ENCODE measurements at places on chromosomes 5 and 9.

- no peak for DNase-seq
Observed at GRCh38 chr5:107778647-107779046, 107.9 kb upstream of the EFNA5 start.

DNA sequence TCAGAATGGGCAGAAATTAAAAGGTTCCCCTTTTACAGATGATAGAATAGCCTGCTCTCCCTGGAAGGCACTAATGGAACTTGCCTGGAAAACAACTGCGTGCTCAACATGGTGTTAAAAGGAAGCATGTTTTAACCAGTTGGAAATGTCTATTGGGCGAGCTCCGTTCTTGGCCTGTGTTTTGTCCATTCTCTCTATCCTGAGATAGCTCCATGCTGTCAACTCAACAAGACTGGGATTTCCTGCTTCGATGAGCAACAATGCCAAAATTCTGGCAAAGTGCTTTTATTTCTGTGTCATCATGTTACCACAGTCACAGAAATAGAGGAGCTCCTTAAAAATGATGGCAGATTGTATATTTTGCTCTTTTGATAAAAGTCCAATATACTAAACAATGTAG lies 198.3 kb downstream of the PLK2 start:
- DNase-seq = no peak

GRCh38 chr9:124272979-124273378 lies 15.2 kb downstream of the NEK6 start:
- DNase-seq = no peak

GRCh38 chr9:135552698-135553171 lies 6.8 kb downstream of the OBP2A start:
- DNase-seq = no peak

GRCh38 chr9:102778746-102779145 lies 216.4 kb upstream of the CYLC2 start:
- no peak for DNase-seq

GRCh38 chr5:142878111-142878510 lies 107.9 kb downstream of the ARHGAP26 start:
- no peak for DNase-seq

- DNase-seq = no peak
Observed at GRCh38 chr5:67334373-67334772, 137.8 kb upstream of the CD180 start.

GRCh38 chr5:137561608-137562007 lies 62.5 kb upstream of the SPOCK1 start:
- no peak for DNase-seq

DNA sequence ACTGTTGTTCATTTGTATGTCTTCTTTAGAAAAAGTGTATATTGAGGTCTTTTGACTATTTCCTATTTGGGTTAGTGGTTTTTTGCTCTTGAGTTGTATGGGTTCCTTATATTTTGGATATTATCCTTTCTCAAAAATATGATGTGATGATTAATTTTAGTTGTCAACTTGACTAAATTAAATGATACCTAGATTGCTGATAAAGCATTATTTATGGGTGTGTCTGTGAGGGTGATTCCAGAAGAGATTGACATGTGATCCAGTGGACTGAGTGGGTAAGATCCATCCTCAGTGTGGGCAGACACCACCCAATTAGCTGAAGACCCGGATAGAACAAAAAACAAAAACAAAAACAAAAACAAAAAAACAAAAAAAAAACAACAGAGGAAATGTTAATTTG lies 115.1 kb upstream of the KIF2A start:
- DNase-seq = no peak

GRCh38 chr9:115359017-115359780 lies 241.2 kb upstream of the TNC start:
- DNase-seq = no peak

DNA sequence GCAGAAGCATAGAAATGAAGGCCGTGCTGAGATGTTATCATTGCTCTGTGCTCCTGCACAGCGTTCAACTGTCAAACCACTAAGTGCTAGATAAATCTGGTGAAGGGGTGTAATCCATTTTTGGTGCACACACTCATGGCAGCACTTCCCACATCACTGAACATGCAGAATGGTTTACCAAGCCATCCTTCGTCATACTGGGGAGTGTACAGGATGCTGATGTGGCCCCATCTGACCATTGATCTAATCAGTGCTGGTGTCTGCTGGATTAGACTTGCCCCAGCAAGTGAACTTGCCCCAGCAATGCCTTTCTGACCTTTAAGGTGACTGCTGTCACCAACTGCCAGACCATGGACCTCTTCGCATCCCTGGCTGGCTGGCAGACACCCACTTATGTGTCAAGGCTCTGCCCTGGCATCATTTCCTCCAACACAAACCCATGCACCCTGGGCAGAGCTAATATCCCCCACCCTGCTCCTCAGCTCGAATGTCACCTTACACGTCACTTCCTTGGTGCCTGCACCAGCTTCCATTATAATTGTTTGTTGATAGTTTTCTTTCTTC lies 4.2 kb upstream of the SEMA4D start:
- DNase-seq = no peak

GRCh38 chr9:37852222-37852621 lies 51.6 kb downstream of the DCAF10 start:
- DNase-seq = no peak

GRCh38 chr5:52255308-52255707 lies 532.4 kb upstream of the ITGA1 start:
- DNase-seq = no peak

DNA sequence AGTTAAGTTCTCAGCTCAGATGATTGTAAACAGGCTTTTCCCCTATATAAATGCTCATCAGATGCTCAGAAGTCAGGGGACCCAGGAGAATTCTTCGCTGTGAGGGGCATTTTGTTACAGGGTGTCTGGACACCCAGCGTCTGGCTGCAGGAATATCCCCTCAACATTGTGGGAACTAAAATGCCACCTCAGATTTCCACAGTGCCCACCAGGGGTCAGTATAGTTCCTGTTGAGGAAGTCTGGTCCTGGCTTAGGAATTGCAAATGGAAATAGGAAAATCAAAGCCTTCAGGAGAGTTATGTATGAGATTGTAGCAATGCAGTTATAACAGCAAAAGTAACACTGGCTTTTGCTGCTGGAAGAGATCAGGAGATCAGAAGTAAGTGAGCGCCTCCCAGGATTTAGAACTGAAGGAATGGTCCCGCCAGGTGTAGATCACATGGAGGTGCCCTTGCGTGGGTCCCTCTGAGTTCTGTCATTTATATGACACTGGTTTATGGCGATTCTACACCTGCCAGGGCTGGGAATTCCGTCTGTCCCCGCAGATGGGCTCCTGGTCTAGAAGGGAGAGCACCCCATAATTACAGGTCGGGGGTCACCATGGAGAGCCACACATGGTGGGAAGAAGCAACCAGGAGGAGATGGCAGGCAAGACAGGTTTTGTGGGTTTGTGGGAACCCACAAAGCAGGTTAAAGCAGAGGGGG lies 47.1 kb upstream of the CTSL start:
- DNase-seq = no peak

GRCh38 chr5:82277613-82277986 lies 554 bp downstream of the RPS23 start:
- no peak for DNase-seq

DNA sequence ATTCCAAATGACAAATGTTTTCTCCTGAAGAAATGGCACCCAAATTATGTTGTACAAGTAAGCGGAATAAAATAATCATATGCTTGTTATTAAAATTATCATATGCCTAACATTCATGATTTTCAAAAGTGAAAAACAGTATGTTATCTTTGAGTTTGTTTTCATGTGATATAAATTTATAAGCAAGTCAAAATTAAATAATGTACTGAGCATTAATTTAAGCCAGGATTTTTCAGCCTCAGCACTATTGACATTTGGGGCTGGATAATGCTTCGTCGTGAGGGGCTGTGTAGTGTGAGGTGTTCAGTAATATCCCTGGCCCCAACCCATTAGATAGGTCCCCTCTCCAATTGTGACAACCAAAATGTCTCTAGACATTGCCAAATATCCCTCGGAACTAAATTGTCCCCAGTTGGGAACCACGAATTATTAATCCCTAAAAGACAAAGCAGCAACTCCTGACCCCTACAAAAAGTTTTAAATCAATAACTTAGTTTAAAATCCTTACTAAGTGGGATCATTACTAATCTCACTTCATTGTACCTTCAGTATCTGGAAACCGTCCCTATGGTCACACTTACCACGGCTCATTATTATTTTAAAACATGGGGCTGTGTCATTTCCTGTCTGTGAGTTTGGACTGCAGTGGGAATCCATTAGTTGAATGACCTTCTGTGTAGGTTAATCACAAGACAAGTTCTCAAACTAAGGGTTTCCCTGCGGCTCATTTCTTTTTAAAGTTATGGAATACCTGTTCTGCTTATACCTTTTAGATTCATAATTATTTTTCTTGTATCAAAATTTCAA lies 1.3 kb upstream of the NNT start:
- no peak for DNase-seq

DNA sequence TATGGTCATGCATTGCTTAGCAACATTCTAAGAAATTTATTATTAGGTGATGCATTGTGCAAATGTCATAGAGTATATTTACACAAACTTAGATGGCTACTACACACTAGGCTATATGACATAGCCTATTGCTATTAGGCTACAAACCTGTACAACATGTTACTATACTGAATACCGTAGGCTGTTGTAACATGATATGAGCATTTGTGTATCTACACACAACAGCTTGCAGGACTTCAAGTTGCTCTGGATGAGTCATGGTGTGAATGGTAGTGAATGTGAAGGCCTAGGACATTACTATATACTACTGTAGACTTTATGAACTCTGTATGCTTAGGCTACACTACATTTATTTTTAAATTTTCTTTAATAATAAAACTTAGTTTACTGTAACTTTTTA lies 107.2 kb upstream of the MAMDC2 start:
- DNase-seq = no peak

DNA sequence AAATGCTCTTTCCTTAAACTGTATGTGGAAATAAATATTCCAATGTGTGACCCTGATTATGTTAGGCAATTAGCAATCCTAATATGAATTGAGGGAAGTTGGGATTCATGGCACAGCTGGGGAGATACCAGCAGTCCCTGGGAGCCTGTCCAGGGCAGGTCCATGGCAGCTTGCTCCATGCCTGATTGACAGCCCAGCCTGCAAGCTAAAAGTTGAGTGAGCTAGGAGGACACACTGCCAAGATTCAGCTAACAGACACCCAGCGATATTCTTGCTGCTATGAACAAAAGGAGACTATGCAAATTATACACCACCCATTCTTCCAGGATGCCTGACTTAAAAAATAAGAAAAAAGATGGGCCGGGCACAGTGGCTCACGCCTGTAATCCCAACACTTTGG lies 6.2 kb downstream of the TGFBI start:
- no peak for DNase-seq

GRCh38 chr5:83026516-83026915 lies 50.7 kb downstream of the TMEM167A start:
- no peak for DNase-seq

DNA sequence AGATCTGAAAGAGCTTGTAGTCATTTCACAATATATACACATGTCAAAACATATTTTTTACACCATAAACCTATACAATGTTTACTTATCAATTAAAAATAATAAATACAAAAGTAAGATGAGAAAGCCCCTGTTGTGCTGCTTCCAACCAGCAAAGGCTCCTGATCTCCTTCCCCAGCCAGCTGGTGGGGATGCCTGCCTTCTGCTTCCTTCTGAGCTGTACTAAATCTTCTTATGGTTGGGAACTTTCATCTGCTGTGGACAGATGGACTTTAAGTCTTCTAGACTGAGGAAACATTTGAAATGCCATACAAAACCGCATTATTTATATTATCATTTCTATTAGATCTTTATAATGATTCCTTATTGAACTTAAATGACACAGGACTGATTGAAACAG lies 745.3 kb upstream of the CHD1 start:
- no peak for DNase-seq

GRCh38 chr9:6014670-6015270 lies 654 bp downstream of the RANBP6 start:
- no peak for DNase-seq

DNA sequence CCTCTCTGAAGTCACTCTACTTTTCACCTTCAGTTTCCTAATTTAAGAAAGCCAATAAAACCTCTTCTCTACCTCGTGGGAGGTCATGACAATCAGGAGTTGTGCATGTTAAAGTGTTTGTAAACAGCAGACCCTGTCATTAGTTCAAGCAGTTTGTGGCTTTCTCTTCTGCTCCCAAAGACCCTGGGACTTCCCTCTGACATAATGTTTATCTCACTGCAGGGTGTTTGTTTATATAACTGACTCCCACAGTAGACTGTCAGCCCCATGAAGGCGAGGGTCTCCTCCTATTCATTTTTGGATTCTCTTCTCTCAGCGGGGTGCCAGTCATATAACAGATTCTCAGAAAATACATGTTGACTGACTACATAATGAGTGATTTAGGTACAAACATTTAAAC lies 360.0 kb upstream of the ZNF462 start:
- no peak for DNase-seq

DNA sequence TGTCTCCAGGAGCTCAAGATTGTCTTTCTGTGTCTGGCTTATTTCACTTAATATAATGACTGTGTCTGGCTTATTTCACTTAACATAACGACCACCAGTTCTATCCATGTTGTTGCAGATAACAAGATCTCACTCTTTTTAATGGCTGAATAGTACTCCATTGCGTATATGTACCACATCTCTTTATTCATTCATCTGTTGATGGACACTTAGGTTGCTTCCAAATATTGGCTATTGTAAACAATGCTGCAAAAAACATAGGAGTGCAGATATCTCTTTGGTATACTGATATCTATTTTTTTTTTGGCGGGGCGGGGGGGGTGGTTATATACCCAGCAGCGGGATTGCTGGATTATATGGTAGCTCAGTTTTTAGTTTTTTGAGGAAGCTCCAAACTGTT lies 45.5 kb downstream of the FER start:
- no peak for DNase-seq

DNA sequence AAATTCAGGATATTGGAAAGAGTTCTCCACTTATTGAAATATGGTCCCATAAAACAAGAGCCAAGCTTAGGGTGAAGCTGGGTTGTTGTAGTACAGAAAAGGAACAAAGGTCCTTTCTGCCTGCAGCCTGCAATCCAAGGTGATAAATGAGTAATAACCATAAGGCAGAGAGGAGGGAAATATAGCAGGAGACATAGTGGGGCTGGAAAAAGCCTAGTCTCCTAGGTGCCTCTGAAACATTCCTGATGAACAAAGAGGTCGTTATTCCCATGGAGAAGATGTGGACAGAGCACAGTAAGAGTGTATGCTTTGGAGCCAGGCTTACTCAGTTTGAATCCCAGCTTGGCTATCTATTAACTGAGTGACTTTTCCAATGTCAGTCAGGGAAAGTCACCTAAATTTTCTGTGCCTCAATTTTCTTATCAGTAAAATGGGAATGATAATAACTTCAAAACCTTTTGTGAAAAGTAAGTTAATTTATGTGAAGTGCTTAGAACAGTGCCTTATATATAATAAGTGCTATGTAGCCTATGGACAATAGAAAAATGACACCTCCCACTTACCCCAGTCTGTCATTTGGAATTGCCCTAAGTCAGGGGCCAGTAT lies 110.8 kb upstream of the GRIN3A start:
- no peak for DNase-seq

GRCh38 chr5:76389513-76390154 lies 13.5 kb upstream of the IQGAP2 start:
- no peak for DNase-seq
